ENCODE measurements at places on chromosomes 11 and 22.
A peak's percentile ranks its signal among the peaks of the same experiment; 100 is the strongest.

DNA sequence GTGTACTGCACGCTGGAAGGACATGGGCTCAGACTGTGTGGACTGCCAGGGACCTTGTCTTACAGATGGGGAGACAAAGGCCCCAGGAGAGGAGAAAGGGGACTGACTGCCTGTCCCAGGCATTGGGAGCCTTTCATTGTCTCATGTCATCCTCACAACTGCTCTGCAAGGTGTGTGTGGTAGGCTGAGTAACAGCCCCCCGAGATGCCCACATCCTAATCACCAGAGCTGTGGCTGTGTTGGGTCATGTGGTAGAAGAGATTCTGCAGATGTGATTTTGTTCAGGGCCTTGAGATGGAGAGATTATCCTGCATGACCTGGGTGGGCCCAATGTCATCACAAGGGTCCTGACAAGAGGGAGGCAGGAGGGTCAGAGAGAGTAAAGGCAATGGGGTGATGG, 39.1 kb downstream of the ARRB1 start:
- no peak for DNase-seq

GRCh38 chr22:47063606-47064005, 301.2 kb downstream of the TBC1D22A start:
- DNase-seq: no peak

GRCh38 chr11:105135883-105136282, 3.7 kb downstream of the CARD18 start:
- no peak for DNase-seq

DNA sequence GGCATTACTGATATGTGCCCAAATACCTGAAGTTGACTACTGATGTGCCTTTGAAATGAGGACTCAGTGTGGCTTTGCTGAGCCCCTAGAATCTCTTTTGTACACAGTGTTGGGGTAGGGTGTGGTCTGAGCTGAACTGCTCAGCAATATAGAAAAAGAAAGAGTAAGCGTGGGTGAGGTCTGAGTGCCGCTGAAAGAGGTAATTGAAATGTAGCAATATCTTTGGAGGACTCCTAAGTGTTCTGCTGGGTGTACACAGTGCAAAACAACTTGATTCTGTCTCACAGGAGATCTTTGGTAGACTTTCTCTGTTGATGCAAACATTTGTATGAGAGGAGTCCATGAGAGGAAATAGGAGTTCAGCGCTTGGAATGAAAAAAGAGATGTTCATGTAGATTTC, 73.7 kb upstream of the PTPN5 start:
- DNase-seq: no peak

DNA sequence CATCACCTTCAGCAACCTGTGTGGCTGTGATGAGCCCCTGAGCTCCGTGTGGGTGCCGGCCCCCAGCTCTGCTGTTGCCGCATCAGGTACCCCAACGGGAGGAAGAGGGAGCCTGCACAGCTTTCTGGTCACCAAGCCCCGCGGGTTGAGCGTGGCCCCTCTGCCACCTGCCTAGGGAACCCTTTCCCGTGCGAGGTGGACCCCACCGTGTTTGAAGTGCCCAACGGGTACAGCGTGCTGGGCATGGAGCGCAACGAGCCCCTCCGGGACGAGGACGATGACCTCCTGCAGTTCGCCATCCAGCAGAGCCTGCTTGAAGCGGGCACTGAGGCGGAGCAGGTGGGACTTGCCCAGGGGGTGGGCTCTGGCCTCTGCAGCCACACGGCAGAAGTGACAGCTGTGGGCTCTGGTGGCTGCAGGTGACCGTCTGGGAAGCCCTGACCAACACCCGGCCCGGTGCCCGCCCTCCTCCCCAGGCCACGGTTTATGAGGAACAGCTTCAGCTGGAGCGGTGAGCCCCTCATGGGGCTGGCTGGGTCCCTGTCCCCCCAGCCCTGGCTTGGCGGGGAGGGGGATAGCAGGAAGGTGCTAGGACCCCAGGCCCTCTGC, 1.9 kb upstream of the SSH3 start:
- DNase-seq: no peak

GRCh38 chr11:121037016-121037415, 13.1 kb downstream of the TBCEL start:
- no peak for DNase-seq

DNA sequence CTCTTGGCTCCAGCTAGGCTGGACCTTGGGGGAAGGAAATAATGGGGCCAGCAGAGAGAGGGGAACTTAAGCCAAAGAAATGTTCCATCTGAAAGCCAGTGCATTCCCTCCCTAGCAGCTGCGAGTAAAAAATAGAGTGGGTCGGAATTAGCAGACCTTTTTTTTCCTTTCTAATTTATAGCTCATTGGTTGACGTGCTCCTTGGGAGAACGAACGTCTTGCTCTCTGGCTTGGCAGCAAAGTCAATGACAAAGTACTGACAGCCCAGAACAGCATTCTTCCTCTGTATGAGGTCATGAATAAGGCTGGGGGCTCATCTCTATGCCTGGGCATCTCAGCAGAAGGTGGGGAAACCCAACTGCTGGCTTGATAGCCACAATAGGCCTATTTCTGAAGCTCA, 65.0 kb downstream of the SEZ6L start:
- DNase-seq: no peak

GRCh38 chr22:24149198-24149590, 32.1 kb upstream of the SUSD2 start:
- no peak for DNase-seq

DNA sequence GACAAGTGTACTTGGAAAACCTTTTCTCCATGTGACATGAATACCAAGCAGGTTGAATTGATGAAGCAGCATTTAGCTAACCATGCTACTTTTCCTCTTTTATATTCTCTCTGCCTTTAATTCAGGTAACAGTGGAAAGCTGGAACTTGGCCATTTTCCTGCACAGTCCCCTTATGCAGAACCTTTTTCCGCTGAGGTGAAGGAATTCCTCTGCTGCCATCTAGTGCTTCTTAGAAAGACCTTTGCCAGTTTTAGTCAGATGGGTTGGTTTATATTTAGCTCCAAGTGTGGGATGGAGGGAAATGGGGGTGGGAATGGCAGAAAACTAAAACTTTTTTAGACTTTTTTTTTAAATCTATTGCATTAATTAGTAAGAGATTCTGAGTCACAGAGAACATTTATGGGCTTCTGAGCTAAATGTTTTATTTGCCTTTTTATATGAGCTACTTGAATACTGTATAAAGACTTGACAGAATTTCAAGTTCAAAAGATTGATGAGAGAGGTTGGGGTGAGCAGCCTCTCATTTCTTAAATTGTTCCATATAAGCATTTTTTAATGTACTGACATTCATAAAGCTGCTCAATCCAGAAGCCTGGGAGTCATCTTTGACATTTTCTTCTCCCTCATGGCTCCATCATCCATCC, 153.9 kb upstream of the ZC3H12C start:
- DNase-seq: peak; percentile 34
